ENCODE measurements at places on chromosomes 2 and 18.
A peak's percentile ranks its signal among the peaks of the same experiment; 100 is the strongest.

GRCh38 chr2:230758566-230759480, 46.2 kb downstream of the CAB39 start:
- no peak for DNase-seq

GRCh38 chr18:9915291-9916076, 1.7 kb downstream of the VAPA start:
- DNase-seq, result no peak

DNA sequence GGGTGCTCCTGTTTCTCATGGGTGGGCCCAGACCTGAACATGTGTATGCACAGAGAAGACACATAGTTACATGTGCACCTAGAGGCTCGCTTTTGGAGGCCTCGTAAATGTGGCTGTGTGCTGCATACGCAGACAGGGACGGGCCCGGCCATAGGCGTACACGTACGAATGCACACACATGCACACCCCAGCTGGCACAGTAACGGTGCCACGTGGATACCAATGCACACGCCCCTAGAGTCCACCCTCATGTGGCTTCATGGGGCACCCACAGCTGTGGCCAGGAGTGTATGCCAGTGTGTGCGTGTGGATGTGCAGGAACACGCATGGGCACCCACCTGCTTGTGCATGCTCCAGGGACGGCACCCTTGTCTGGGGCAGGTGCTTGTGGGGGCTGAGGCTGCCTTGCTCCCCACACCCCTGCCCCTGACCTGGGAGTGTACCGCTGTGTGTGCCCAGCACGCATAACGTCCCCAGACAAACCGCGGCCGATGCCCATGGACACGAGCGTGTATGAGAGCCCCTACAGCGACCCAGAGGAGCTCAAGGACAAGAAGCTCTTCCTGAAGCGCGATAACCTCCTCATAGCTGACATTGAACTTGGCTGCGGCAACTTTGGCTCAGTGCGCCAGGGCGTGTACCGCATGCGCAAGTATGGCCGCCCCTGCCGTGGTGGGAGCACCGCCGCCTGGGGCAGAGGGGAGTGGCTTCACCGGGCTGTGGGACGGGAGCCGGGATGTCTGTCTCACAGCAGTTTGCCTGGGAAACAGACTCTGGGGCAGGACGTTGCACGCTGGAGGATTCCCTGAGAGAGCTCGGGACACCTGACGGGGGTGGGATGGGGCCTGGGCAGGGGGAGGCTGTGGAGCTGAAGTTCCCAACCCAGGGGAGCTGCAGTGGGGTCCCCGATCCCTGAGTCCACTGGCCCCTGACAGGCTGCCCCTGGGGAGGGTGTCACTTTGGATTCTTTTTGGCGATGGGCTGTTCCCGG, 21.0 kb downstream of the ZAP70 start:
- DNase-seq, result no peak

- no peak for DNase-seq
These were observed 3.5 kb upstream of the PARD6G start for GRCh38 chr18:80250740-80251364.

DNA sequence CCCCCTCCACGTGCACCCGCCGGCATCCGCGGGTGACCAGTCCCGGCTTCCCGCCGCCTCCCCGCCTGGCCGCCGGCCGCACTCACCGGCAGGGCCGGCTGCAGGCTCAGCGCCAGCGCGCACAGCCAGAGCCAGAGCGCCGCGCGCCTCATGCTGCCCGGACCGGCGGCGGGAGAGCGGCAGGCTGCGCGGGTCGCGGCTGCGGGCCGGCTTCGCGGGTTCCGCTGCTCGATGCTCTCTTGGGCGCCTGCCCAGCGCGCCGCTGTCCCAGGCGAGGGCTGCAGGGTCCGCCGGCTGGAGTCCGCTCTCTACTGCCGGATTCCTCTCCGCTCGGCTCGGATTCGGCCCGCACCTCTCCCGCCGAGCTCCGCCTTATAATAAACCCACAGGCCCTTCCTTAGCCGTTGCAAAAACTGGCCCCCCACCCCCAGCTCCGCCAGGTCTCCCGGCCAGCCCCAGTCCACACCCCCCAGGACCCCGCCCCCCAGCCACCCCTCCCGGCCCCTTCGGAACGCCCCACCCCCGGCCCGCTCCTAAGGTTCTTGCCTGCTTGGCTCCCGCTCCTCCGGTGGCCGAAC, at the start of gene SDC1:
Gene SDC1, minus strand, starts transcription at position 415 of the 578 bp plus-strand sequence. Its CDS starts 263 bp downstream, at position 152.
- no peak for DNase-seq

DNA sequence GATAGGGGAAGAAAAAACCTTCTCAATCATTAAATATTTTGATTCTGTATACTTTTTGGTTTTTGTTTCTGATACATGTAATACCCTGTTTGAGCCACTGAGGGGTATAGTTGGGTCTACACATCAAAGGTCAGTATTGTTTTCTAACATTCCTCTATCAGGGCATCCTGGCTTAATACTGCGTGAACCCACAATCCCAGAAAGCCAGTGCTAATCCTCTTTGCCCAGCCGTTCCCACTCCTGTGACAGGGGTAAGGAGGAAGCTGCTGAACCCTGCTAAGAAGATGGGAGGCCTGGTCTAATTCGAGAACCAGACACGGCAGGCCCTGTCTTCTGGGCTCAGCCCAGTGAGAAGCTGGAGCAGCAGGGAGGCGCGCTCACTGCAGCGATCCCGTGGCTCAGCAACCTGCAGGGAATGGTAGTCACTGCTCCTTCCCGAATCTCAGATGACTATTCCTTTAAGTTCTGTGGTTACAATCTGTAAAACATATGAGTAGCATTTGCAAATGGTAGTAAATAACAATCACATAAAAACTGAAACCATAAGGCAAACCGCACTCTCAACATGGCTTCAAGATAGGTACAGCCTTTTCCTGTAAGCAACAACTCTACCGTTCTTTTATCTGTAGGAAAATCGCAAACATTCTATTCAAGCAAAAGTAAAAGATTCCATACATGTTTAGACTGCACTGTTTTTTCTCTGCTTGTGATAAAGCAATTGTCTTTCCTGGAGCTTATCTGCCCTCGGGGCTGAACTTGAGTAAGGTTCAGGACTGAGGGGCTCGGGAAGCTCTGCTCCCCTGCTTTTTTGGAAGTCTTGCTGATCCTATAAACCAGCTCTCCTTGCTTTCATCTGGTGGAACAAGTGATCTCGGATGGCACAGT, 87.0 kb downstream of the EPB41L3 start:
- no peak for DNase-seq

GRCh38 chr2:50753234-50753633, 278.7 kb downstream of the NRXN1 start:
- DNase-seq, result no peak

- DNase-seq, result no peak
These were observed 29.8 kb upstream of the SDC1 start for GRCh38 chr2:20254731-20255130.

GRCh38 chr2:24920098-24920808, at the start of gene ADCY3:
ADCY3 (minus strand) TSS chr2:24920237; CDS start chr2:24918987, 1,250 bp downstream.
- DNase-seq, result no peak

DNA sequence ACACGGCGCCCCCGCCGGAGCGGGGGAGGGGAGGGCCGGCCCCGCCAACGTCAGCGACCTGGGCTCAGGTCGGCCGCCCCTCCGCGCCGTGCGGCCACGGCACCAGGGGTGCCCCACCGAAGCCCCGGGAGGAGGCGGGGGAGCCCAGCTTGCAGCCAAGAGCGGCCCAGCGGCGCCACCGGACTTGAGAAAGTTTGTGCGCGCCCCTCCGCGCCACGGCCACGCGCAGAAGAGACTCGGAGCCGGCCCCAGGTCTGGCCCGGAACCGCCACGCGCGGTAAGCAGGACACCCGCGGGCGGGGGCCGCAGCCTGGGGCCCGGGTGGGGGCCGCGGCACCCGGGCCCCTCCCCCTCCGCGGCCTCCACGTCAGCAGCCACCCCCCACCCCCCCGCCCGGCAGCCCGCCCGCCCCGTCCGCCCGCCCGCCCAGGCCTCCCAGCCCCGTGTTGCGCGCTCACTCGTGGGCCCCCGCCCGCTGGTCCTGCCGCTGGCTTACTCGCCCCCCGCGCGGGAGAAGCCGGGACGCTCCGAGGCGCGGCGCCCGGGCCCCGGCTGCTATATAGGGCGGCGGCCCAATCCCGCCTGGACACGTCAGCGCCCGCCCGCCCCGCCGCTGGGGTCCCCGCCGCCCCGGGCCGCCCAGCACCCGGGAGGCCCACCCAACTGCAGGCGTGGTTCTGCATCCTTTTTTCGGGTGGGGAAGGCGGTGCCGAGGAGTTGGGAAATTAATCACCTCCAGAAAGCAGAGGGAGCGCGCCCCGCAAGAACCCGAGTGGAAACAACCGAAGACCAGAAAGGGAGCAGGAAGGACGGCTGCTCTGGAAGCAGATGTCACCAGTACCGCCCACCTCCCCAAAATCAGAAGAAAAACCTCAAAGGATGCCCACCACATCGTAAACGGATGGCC, 42.9 kb downstream of the HDLBP start:
- peak; percentile 92 for DNase-seq

DNA sequence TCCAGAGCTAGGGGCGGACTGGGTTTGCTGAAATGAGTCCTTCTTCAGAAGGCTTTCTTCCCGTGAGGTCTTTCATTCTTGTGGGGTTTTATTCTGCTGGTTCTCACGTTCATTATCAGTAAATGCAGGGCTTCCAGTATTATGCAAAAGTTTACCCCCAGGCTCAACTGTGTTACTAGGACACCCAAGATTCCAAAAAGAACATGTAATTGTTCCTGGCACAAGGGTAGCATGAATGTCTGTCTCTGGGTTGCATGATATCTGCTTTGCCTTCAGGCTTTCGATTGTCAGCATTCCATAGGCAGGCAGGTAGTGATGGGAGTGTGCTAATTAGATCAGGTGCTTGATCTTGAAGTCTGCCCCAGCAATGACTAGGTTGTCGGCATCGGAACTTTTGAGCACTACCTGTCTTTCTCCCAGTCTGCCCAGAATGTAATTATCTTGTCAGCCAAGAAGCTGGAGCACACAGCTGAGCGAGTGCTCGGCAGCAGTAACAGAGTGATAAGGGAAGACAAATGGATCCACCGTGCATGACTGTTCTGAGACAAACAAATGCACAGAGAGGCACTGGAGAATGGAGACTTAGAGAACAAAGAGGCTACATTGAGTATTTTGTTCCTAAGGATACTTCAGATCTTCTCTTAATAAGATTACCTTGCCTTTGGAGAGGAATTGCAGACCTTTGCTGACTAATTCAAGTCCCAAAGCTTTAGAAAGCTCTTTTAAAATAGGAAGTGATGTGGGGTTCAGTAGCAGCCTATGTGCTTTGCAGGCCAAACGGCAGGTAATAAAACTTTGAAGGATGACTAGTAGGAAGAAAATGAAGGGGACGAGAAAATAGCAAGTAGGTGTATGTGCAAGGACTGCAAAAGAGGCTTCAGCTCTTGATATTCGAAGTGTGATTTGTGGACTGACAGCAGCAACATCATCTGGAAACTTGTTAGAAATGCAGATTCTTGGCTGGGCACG, 41.9 kb downstream of the ITGB6 start:
- no peak for DNase-seq

- no peak for DNase-seq
These were observed 773.9 kb downstream of the BCL11A start for GRCh38 chr2:59779571-59779970.

- DNase-seq, result no peak
These were observed 421.5 kb upstream of the POU3F3 start for GRCh38 chr2:104432401-104432800.

- no peak for DNase-seq
These were observed 68.4 kb upstream of the CDCA7 start for GRCh38 chr2:173286153-173286809.

DNA sequence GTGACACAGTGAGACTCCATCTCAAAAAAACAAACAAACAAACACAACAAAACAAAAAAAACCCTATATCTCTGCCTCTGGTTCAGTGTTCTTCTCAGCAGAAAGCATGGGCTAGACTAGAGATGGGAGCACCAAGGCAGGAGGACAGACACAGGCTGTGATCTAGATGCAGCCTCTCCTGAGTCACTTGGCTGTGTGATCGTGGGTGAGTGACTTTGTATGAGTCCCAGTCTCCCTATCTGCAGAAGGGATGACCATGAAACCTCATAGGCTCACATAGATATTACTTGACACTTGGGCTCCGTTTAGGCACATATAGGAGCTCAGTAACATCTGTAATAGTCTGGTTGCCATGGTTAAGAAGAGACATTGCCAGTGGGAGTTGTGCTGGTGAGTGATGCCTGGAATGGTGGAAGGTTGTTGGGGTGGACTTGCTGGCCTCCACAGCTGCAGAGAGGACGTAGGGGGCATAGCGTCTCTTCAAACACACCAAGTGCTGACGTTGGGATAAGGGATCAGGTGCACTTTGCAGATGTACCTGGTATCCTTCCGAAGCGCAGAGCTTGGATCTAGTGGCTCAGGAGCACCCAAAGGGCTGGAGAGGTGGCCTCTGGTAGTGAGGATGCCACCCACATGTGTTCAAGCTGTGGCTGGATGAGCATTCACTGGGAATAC, 318.9 kb upstream of the HS6ST1 start:
- peak; percentile 62 for DNase-seq

GRCh38 chr2:159720676-159721075, 8.4 kb downstream of the MARCHF7 start:
- DNase-seq, result no peak
